Activated T-helper 2 cell treated with anti-CD3 and anti-CD28 coated beads, Interferon-gamma antibody, Interleukin-2, Interleukin-4, amounts not matched to agents 10 μg/mL and 5 μg/mL and 100 μg/mL, durations not matched to agents 14 hours and 24 hours and 36 hours (primary cell): ENCODE measurements at places on chromosomes 6 and 20. TPM values are rescaled to one million over a fixed set of nuclear protein-coding genes. Genes with fewer than 3 reads are reported as not detected.

DNA sequence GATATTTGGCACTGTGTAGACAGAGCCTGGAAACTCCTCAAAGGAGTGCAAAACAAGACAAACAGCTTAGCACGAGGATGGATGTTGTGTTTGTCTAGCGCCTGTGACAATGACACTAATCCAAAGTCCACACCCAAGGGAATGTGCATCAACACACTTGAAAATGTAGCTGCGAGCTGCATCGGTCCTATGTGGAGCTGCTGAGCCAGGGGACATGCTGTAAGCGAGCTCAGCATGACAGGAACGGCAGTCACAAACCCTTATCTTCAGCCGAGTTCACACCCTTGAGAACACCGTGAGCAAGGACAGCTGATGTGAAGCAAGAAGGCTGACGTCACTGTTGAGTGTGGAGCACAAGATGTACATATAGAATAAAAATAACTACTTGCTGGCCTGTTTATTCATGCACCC is 684.3 kb downstream of the QKI start:
- DNase-seq, result no peak

GRCh38 chr6:34157236-34157830 is 11.4 kb upstream of the GRM4 start:
- DNase-seq, result no peak

DNA sequence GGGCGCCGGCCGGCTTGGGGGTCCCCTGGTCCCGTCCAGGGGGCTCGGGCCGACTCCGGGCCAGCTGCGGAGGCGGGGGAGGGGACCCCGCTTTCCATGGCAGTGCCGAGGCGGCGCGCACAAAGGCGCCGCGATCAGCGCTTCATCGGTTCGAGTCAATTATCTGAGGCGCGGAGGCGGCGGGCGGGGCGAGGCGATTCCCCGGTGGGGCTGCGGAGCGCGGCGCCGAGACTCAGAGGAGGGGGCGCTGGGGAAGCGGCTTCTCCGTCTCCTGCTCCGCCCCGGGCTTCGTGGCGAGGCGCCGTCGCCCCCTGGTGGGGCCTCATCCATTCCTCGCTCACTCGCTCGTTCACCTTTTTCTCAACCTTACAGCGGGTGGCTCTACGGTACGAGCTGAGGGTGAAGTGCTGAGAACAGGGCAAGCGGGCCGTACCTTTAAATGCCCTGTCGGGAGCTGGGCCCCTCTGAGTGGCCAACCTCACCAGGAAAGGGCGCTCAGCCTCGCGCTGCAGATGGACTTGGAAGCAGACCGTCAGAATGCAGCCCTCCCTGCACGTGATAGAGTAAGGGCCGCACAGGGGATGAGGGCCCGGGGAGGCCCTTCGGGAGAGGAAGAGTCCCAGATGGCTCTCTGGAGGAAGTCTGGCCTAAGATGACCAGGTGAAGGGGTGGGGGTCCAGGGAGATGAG is 39.9 kb downstream of the SLC52A3 start:
- peak; percentile 19 for DNase-seq

DNA sequence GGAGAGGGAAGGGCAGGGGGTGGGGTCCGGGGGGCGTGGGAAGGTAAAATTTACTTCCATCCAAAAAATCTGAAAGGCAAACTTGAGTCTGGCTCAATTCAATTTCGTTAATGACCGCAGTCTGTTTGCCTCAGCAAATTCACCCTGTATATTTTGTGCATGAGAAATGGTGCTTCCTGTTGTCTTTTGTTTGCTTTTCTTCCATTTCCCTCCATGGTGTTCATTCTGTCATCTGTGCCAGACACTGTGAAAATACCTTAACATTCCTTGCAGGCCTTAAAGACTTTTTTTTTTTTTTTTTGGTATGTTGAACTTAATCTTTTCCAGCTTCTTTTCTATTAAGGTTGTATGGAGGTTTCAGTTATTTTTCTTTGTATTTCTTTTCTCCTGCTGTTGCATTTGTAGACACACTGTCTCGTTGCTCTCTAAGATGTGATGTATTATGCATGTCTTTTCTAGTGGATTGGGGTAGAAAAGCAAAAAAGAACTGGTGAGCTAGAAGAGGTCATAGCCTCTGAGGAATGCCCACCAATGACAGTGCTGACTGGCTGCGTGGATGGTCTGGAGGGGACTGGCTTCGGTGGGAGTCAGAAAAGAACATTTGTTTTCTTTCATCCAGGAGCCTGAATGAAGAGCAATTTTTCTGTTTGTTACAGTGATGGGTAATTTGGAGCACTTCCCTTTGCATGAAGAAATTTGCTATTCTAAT is 585.0 kb upstream of the MAP3K7 start:
- DNase-seq, result no peak

GRCh38 chr20:9131841-9132240 is 63.0 kb downstream of the PLCB4 start:
- no peak for DNase-seq

DNA sequence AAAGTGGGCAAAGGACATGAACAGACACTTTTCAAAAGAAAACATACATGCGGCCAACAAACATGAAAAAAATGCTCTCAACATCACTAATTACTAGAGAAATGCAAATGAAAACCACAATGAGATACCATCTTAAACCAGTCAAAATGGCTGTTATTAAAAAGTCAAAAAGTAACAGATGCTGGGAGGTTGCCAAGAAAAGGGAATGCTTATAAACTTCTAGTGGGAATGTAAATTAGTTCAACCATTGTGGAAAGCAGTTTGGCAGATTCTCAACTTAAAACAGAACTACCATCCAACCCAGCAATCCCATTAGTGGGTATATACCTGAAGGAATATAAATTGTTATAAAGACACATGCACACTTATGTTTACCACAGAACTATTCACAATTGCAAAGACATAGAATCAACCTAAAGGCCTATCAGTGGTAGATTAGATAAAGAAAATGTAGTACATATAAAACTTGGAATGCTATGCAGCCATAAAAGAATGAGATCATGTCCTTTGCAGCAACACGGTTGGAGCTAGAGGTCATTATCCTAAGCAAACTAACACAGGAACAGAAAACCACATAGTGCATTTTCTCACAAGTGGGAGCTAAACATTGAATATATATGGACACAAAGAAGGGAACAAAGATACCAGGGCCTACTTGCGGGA is 16.3 kb downstream of the CENPQ start:
- no peak for DNase-seq

DNA sequence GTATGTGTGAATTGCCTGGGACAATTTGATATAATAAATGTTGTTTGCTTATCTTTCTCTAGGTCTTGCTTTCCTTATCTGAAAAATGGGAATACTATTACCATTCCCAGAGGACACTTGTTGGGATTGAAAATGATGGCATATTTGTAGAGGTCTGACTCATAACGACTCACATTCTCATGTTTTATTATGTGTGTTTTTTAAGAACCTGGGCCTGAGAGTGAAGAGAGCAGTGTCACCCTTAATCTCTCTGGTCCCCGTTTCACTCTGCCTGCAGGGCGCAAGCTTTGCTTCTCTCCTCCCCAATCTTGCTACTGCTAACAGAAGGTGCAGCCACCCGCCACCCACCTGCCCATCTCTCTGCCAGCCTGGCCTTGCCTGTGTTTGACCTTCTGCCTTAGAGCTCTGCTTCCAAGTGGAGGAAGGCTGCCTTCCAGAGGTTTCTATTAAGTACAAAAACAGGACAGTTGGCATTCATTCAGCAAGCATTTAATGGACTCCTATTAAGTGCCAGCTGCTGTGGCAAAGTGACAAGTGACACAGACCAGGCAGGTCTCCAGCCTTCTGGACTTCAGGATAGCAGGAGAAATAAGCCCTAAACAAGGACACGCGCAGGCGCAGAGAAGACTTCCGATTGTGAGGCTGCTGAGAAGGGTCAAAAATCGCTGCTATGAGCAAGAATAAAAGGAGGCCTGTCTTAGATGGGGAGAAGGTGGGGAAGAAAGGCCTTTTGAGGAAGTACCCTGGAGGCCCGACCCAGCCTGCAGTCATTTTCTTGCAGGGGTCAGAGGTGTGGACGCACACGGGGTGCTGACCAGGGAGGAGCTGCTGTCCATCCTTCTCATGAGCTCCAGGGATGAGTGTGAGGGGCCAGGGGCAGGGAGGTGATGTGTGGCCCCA is 112.5 kb downstream of the JPH2 start:
- DNase-seq, result no peak

DNA sequence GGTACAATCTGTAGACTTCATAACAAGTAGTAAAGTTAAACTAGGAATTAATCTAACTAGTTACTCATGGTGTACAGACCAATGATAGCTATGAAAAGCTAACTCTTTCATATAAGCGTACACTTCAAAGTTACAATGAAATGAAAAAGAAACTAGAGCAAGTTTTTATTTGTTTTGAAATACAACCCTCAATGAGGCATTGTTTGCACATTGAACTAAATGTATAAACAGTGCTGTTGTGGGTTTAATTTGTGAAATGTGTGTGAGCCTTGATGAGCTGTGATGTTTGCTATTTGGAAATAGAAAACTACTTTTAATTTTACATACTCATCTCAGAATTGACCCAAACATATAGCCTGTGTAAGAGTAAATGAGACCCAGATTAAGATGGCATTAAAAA is 11.1 kb upstream of the EYA4 start:
- no peak for DNase-seq

DNA sequence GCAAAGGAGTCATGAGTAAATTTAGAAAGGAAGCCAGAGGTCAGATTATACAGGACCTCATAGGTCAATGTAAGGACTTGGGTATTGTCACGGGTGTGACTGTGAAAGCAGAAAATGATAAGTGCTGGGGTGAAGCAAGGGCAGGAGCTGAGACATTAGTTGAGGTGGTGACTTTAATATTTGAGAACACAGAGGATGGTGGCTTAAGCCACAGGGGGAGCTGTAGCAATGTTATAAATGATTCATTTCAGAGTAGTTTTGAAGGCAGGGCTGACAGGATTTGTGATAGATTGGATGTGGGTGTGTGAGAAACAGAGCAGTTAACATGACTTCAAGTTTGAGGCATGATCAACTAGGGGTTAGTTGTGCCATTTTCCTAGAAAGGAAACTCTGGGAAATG is 659.9 kb downstream of the EPM2A start:
- DNase-seq, result no peak

DNA sequence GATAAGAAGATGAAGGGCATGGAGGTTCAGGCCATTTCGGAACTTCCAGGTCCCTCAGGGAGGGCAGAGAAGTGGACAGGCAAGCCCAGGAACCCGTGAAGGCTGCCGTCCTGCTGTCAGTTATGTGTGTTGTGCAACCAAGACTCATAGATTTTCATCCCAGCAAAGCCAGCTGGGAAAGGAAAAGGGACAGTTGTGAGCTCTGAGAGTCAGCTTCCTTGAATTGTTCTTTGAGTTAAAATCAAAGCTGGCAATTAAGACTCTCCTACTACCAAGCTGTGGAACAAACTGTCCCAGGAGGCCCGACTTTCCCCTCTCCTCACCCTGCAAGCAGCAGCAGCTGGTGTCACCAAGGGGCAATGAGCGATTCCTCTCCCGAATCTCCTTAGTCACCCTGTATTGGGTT is 46.3 kb upstream of the IYD start:
- DNase-seq, result no peak

- DNase-seq, result no peak
Observed at GRCh38 chr20:53857723-53858236, 212.6 kb downstream of the BCAS1 start.

DNA sequence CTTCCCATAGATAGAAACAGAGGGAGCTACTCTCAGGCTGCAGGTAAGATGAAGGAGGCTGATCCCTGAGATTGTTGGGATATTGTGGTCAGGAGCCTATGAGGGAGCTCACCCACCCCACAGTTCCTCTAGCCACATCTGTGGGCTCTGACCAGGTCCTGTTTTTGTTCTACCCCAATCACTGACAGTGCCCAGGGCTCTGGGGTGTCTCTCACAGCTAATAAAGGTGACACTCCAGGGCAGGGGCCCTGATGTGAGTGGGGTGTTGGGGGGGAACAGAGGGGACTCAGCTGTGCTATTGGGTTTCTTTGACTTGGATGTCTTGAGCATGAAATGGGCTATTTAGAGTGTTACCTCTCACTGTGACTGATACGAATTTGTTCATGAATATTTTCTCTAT is 2.8 kb downstream of the HLA-F start:
- DNase-seq, result no peak

DNA sequence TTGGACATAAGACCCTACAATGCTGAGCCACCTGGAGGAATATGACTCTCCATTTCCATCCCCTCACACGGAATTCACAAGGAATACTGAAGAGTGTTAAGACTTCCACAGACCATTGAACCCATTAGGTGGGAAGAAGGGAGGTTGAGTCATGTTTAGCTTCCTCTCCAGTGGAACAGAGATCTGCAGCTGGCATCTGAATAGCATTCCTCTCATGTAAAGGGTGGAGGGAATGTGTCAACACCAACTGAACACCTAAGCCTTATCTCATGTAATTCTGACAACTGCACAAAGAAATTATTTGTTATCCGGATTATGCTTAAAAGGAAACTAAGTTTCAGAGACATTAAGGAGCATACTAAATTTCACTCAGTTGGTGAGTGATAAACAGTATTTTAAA is 705.9 kb downstream of the MAFB start:
- no peak for DNase-seq

DNA sequence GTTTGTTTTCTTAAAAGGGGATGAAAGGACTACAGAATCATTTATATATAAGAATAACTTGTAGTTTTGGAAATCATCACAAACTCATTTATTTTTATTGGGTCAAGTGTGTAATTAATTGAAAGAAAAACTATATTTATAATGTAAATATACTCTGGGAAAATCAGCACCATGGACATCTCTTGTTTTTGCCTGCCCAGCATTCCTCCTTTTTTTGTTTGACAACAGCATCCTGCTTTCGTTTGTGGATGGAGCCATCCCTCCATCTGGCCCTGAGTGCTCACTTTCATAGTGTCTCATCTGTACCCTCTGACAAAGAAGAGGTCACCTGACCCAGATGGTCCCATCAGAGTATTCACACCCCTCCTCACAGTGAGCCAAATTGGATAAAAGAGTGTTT is 308.2 kb upstream of the HTR1E start:
- no peak for DNase-seq

DNA sequence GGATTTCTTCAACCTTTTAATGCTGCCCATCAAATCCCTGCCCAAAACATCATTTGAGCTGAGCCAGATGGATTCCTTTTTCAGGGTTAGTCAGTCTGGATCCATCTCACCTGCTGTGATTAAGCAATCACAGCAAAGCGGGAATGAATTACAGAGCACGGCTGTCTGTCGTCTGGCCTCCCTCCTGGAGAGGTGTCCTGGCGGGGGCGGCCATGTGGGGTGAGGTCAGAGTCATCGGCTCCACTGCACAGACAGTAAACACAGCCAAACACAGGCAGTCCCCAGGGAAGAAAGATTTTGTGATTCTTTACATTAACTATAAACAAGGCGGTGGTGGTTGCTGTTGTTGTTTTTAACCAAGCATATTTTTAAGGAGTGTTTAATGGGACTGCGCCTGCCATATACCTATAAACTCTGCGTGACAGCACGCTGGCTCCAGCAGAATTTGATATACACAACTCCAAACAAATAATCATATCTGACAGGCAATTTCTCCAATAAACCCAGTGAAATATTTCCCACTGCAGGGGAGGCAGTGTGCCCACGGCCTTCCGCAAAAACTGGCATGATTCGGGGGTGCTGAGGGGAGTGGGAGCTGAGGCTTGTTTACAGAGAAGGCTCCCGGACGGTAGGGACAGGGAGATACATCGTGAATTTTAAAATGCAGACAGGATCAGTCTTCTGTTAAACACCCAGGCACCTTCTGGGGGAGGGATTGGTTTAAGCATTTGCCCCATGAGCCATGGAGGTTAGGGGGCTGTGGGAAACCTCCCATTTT is 232.0 kb upstream of the PMEPA1 start:
- no peak for DNase-seq

Gene RFX6
- total RNA-seq, result not detected in 2 replicates

Gene C6orf163
- 1.1 TPM in 2 replicates for total RNA-seq

Gene SIRPB2
- not detected in 2 replicates for total RNA-seq

Gene GATA5
- total RNA-seq, result not detected in 2 replicates

Gene ADGRF1
- not detected in 2 replicates for total RNA-seq

Gene TREML2
- 3.7 and 3.9 TPM in 2 replicates for total RNA-seq

Gene ADGRF5
- not detected in 2 replicates for total RNA-seq
